Upper lobe of right lung (tissue), 1 donor: ENCODE measurements at places on chromosomes 2 and 18. TPM values are rescaled to one million over a fixed set of nuclear protein-coding genes. Genes with fewer than 3 reads are reported as not detected.

Gene SCN7A
- 97.1 TPM for total RNA-seq

Gene MEP1B
- not detected for total RNA-seq

DNA sequence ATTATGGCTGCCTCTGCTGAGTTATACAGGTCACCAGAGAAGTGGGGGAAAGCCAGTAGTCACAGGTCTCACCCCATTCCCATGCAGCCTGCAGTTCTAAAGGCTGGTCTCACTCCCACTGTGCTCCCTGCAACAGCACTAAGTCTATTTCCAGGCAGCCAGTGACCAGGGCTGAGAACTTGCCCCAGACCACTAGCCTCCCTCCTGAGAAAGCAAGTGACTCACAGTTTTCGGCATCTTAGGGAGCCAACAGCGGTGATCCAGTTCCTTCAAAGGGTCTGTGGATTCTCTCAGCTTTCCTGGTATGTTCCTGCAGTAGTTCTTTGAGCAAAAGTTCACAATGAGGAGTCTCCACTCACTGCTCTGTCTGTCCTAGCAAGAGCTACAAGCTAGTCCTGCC is 329.6 kb upstream of the MAP2 start:
- no peak for DNase-seq

DNA sequence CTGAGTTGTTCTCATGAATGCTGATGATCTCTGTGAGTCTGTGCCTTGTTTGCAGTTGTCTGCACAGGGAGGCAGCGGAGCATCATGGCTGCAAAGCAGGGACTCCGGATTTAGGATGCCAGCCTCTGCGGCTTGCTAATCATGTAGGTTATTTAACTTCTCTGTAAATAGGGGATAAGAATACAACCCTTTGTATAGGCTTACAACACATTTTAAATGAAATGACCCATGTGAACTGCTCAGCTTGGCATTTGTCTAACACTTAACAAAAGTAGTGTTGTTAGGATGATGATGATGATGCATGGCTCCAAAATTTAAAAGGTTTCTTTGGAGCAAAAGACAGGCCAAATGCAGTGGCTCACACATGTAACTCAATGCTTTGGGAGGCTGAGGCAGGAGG is 19.4 kb downstream of the DYTN start:
- DNase-seq = no peak

DNA sequence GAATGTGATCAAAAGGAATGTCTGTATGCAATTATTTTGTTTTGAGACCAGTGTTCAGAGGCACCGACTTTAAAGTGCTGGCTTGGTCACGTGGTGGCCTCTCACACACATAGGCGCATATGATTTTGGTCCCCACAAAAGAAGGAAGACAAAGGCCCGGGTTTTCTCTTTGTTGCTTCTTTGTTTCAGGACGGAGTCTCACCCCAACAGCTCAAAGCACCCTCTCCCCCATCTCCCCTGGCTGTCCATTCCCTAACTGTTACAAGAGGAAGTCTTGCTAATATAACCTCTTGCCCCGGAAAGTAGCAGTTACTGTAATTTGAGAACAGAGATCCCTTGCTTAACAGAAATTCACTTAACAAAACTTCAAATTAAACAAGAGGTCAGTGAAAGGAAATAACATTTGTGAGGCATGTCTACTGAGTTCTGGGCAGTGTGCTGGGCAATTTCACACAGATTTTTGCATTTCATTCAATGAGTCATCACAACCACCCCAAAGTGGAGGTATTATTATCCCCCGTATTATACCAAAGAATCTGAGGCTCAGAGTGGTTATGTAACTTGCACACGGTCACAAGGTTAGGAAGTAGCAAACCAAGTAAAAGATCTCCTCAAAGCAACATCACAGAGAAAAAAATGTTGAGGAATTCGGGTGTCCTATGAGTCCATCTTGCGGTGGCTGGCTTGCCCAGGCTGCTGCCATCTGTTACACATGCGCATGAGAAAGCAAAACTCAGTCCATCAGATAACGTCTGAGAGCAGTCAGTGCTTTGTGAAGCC is 75.8 kb downstream of the SDC1 start:
- no peak for DNase-seq

- peak; percentile 95 for DNase-seq
Measured at GRCh38 chr2:24360050-24360962, at the start of gene ITSN2. ITSN2 (minus strand) TSS chr2:24360536; CDS start chr2:24328082, 32,454 bp downstream.

GRCh38 chr18:65704046-65704445 is 46.8 kb upstream of the CDH7 start:
- DNase-seq = no peak

- DNase-seq = no peak
Measured at GRCh38 chr2:119435953-119436297, 4.3 kb downstream of the TMEM37 start.

Gene GREB1L
- total RNA-seq = 1.2 TPM

Gene KATNAL2
- total RNA-seq = 3.1 TPM

GRCh38 chr18:57705832-57706595 is 84.4 kb upstream of the NARS1 start:
- no peak for DNase-seq

Gene SCRN3
- 20.0 TPM for total RNA-seq

DNA sequence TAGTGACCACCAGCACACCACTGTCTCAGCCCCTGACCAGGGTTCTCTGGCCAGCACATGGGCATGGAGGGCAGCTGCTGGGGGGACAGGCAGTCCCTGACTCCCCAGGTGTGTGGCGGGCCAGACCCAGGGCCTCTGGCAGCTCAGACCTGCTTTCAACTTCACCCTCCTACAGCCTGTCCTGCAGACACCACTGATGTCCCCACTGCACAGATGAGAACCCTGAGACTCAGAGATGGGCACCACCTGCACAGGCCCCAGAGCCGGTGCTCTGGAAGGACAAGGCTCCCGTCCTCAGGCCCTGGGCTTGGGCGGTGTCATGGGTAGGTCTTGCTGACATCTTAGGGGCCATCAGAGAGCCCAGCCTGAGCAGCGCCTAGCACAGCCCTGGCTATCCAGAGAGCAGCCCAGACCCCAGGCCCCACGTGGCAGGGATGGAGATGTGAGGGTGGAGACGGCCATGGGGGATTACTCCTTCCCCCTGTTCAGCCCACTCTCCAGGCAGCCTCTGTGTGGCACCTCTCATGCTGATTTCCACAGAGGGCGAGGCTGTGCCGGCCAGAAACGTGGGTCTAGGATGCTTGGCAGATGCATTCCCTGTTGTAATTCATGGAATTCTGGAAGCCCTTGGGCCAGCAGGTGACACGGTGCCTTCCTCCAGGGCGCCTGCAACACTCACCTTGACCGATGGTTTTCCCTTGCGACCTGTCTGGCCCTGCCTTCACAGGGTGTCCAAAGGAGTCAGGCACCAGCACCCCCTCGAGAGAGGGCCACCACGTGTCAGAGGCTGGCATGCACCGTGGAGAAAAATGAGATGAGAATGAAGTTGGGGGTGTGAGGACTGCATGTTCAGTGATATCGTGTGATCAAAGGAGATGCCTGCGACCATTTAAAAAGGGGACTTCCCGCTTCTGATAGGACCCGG is 61.2 kb upstream of the GLI2 start:
- DNase-seq = no peak

GRCh38 chr18:61838521-61838920 is 54.3 kb downstream of the RNF152 start:
- no peak for DNase-seq

Gene AFG3L2
- total RNA-seq = 35.4 TPM

Gene CARF
- total RNA-seq = 12.2 TPM

- DNase-seq = peak; percentile 49
Measured at GRCh38 chr2:232349546-232349945, 29.0 kb upstream of the ALPP start.

DNA sequence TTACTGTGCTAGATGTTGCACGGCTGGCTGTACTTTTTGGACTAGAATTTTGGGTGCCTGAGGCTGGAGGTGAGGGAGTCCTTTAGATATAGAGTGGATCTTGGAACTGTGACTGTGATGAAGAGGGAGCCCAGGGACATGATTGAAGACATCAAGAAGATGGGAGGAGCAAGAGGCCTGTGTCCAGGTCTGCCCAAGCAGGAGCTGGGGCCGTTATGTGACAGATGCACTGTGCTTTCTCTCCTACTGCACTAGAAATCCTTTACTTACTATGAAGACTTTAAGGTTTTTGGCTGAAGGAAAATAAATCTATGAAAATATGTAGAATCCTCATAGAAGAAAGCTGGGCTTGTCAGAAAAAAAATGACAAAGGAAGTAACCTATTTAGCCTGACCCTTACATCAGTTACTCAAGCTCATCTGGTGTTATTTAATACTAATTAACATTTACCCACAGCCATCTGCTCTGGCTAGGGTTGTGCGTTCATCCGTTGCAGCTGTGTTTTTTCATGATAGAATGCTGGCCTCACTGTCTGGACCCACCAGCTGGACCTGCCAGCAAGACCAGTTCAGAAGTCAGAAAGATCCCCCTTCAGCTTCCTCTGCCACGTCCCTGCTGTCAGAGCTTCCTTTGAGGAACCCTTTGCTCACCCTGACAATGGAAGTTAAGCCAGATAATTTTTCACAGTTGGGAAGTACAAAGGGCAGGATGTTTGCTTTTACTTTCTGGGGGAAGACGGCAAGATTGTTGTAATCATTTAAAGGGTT is 16.7 kb downstream of the TSN start:
- no peak for DNase-seq

- DNase-seq = no peak
Measured at GRCh38 chr2:127844973-127845372, 13.0 kb downstream of the POLR2D start.

DNA sequence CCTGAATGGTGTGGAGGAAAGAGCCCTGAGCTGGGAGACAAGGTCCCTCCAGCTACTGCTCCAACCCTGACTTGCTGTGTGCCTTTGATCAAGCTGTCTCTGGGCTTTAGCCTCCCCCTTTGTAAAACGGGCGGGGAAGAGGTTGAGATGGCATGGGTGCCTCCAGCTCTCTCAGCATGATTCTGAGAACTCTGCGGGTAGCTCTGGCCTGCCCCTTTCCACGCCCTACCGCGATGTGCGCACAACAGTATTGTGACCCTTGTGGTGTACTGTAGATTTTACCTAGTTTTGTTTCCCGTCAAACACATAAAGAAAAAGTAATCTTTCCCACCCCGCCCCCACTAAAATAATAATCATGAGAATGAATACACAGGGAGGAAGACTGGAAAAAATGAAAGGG is 5.3 kb downstream of the CD8A start:
- DNase-seq = no peak

- DNase-seq = no peak
Measured at GRCh38 chr18:23239350-23239692, 104.0 kb downstream of the CABLES1 start.

DNA sequence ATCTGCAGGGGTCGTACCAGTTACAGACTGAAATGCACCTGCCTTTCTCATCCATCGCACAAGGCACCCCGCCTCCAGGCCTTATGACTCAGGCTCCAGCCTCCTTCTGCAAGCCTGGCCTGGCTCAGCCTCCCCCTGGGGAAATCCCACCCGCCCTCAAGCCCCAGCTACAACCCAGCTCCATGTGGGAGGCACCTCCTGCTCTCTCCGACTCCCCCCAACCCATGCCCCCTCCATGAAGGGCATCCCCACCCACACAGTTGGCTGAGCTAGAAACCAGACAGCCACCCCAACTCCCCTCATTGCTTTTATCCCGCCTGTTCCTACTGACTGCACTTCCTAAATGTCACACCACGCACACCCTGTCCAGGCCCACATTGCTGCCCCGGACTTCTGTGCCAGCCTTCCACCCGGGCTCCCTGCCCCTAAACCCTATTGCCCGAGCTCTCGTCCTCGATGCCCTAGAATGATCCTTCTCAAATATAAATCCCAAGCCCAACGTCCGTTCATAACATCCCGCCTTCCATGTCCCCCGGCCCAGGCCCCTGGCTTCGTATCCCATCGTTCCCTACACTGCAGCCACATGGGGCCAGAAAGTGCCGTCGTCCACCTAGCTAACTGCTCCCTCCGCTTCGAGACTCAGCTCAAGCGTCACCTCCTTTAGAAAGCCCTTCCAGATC is 9.9 kb downstream of the DNMT3A start:
- DNase-seq = no peak

- DNase-seq = no peak
Measured at GRCh38 chr2:79817288-79817687, 304.4 kb downstream of the CTNNA2 start.

DNA sequence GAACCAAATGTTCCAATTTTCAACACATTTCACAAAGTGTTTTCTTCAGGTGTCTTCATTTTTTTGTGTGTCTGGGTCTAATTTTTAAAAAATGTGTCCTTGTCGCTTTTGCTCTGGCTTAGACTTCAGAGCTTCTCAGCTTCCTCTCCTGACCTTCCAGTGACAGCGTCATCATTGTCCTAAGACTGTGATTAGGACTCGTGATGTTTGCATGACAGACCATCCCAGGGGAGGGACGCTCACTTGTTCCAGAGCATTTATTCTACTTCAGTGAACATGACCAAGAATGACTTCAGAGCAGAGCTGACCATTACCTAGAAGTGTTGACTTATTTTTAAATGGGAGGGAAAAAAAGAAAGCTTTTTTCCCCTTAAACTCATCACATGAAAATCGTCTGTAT is 591.9 kb downstream of the IRS1 start:
- no peak for DNase-seq

- DNase-seq = no peak
Measured at GRCh38 chr2:29394981-29395350, 279.8 kb downstream of the CLIP4 start.

- no peak for DNase-seq
Measured at GRCh38 chr2:211611061-211611518, 927.5 kb downstream of the ERBB4 start.

Gene SLC14A1
- total RNA-seq = 6.0 TPM

DNA sequence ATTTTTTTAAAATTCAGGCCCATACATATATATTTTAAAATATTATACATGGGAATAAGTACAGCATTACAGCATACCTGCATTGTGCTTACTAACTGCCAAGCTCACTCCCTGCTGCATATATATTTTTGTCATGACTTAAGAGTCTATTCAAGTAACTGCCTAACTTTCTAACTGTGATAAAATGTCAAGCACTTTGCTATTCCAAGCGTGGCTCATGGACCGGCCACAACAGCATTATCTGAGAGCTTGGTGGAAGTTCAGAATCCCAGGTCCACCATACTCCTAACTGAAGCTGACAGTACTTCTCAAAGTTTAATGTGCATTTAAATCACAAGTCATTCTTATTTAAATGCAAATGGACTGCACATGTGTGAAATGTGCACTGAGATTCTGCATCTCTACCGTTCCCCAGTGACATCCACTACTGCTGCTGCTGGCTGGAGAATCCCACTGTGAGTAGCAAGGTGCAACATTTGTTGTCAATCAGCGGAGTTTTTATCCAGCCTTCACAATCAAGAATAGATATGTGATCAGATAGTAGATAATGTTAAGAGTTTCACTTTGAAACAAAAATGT is 79.1 kb downstream of the DYM start:
- DNase-seq = no peak

Gene ANKAR
- 10.7 TPM for total RNA-seq
